ENCODE measurements at places on chromosomes 11 and 22.

DNA sequence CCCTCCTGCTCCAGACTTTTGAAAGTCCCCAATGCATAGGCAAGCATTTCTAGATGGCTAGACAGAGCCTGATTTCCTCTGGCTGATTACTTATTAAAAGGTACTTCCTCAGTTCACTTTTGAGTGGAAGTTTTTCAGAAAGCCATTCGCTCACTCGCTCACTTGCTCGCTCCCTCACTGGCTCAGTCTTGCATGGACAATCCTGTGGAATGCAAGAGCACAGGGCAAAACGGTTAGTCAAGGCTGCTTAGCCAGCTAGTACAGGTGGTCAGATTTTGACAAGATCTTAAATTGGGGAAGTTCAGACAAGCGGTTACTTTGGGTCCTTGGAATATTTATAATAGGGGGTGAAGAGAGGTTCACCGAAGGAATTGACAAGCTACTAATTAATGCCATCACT lies 101.0 kb downstream of the ARL14EP start:
- no peak for DNase-seq

- DNase-seq: no peak
These were observed 125.3 kb downstream of the MPPED1 start for GRCh38 chr22:43537019-43537585.

DNA sequence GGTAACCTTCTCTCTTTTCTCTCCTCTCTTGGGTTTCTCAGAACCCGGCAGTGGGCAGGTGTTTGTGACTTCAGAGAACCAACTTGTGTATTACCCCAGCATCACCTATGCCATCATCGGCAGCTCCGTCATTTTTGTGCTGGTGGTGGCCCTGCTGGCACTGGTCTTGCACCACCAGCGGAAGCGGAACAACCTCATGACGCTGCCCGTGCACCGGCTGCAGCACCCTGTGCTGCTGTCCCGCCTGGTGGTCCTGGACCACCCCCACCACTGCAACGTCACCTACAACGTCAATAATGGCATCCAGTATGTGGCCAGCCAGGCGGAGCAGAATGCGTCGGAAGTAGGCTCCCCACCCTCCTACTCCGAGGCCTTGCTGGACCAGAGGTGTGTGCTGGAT lies 62.2 kb downstream of the COMMD9 start:
- DNase-seq: no peak

GRCh38 chr11:115126092-115126491 lies 378.1 kb downstream of the CADM1 start:
- no peak for DNase-seq

DNA sequence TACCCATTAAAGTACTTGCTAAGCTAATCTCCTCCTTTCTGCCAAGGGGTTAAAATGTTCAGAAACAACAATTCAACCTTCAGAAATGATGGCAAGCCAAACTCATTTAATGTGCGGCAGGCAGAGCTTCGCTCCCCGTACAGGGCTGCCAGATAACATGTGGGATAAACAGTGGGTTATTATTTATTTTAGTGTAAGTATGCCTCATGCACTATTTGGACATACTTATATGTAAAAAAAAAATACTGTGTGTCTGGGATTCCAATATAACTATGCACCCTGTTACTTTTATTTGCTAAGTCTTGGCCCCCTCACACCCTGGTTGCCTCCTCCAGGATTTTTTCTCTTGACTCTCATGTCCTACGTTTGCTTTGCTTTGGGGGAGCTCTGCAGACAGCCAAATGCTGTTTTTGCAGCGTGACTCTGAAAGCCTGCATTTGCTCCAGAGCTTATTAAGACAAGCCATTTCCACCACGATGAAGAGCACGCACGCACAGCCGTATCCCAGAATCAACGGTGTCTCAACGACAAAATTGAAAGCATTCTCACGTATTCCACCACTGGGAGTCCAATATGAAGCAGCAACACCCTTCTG lies 86.5 kb upstream of the SHANK2 start:
- DNase-seq: no peak
